ENCODE measurements at places on chromosomes 11 and 22. TPM values are rescaled to one million over a fixed set of nuclear protein-coding genes. Genes with fewer than 3 reads are reported as not detected.

The RGL4 gene
- total RNA-seq = 2.0 TPM

The NFAM1 gene
- 1.5 TPM for total RNA-seq

The ACR gene
- 0.80 TPM for total RNA-seq

DNA sequence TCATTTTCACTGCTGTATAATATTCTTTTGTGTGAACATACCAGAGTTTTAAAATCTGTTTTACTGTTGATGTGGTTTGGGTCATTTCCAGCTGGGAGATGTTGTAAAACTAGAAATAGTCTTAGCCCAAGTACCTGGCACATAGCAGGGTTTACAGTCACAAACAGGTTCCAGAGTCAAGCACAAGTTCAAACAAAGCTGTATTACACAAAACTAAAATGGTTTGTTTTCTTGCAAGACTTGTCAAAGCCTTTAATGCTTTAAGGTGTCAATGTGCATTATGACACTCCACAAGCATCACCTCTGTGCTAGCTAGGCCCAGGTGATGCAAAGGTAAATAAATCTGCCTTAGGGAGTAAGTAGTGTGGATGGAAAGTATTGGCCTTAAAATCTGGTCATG, 379.1 kb downstream of the MN1 start:
- H3K36me3 ChIP-seq = no peaks in the 10 kb centered on the region
- H3K27ac ChIP-seq = no peak overlapping the region
- peaks cover 8% of the 10 kb centered on the region for H3K4me1 ChIP-seq

DNA sequence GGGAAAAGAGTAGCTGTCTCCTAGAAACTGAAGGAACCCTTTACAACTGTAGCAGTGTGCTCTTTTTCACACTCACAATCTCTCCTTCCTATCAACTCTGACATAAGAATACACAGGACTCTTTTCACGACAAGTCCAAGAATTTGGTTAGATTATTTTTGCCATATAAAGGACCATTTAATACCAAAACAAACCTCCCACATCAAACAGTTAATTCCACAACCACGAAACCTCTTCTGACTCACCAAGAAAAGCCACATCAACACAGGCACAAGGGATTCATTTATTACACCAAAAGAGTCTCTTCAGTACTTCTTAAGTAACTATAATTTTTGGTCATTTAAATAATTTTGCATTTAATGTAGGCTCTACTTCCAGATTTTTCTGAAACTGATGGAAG, 222.6 kb upstream of the PITPNB start:
- no peak for DNase-seq
- H3K4me1 ChIP-seq = no peaks in the 10 kb centered on the region
- H3K4me3 ChIP-seq = no peak overlapping the region

- H3K36me3 ChIP-seq = no peaks in the 10 kb centered on the region
- H3K27ac ChIP-seq = no peak overlapping the region
- no peaks in the 10 kb centered on the region for H3K27me3 ChIP-seq
- DNase-seq = no peak
- peaks cover 6% of the 10 kb centered on the region for H3K4me1 ChIP-seq
These were observed 2.3 kb downstream of the MMP11 start for GRCh38 chr22:23774922-23775436.

- peak overlapping the region; percentile 61 for H3K4me3 ChIP-seq
- H3K36me3 ChIP-seq = no peaks in the 10 kb centered on the region
- no peak for DNase-seq
- peaks cover 9% of the 10 kb centered on the region for H3K4me1 ChIP-seq
- no peaks in the 10 kb centered on the region for H3K27me3 ChIP-seq
These were observed 86.6 kb upstream of the ARHGAP32 start for GRCh38 chr11:129278586-129279319.

- H3K4me1 ChIP-seq = no peaks in the 10 kb centered on the region
- no peaks in the 10 kb centered on the region for H3K27me3 ChIP-seq
- no peak overlapping the region for H3K4me3 ChIP-seq
- no peak overlapping the region for H3K27ac ChIP-seq
These were observed 77.1 kb upstream of the IGLL5 start for GRCh38 chr22:22810471-22810870.

GRCh38 chr11:129063118-129063517, 120.4 kb upstream of the TP53AIP1 start:
- H3K4me3 ChIP-seq = no peak overlapping the region
- H3K27me3 ChIP-seq = no peaks in the 10 kb centered on the region
- no peak overlapping the region for H3K27ac ChIP-seq
- no peaks in the 10 kb centered on the region for H3K4me1 ChIP-seq
- no peak for DNase-seq

- H3K27me3 ChIP-seq = no peaks in the 10 kb centered on the region
- no peak for DNase-seq
- no peak overlapping the region for H3K27ac ChIP-seq
These were observed 11.7 kb upstream of the CREB3L1 start for GRCh38 chr11:46265764-46266163.

DNA sequence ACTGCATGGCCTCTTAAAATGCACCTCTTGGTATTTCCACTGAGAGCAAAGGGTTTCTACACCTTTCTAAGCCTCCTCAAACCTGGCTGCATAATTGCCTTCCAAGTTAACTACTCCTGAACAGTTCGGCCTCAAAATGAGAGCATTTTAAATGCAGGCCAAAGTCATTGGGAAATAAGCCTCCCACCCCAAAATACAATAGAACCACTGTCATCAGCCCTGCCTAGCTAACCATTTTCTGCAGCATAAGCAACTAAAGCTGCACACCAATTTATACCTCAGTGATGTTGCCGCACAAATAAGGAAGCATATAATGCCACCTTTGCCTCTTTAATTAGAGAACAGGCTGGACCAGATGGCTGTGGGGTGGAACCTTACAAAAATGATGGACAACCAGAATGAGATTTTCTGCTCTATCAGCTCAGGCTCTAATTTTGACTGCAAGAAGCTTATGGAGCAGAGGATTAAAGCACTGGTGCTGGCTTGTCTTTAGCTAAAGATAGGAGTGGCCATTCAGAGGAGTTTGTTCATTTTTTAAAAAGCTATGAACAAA, 4.3 kb downstream of the TOB2 start:
- DNase-seq = no peak
- H3K27me3 ChIP-seq = no peaks in the 10 kb centered on the region
- no peaks in the 10 kb centered on the region for H3K4me1 ChIP-seq
- no peak overlapping the region for H3K27ac ChIP-seq
- H3K36me3 ChIP-seq = no peaks in the 10 kb centered on the region

DNA sequence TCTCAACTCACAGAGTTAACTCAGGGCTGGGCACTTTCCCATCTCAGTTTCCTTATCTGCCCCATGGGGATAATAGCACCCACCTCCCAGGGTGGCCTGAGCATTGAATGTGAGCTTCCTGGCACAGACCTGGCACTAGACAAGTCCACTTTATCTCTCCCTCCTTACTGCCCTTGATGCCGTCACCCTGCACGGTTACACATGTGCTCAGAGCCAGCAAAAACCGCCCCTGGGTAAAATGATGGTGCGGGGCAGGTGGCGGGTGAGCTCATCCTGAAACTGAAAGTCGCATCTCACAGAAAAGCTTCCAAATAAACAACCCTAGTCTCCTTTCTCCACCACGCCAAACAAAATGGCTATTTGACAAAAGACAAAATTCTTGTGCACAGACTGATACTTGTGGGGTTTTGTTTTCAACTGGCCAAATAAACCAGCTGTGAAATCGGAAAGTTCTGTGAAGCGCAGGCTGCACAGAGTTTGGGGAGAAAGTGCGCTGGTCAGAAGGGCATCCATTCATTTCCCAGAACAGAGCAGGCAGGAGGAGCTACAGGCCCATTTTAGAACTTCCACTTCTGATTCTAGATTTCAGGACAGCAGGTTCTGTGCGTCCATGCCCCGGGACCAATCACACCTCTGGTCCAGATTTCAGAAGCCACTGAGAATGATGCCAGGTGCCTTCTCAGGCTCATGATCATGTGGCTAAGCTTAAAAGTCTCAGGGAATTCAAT, 138.1 kb downstream of the SHANK2 start:
- no peaks in the 10 kb centered on the region for H3K4me1 ChIP-seq
- H3K27me3 ChIP-seq = no peaks in the 10 kb centered on the region
- no peak overlapping the region for H3K4me3 ChIP-seq
- H3K27ac ChIP-seq = no peak overlapping the region
- H3K36me3 ChIP-seq = no peaks in the 10 kb centered on the region

DNA sequence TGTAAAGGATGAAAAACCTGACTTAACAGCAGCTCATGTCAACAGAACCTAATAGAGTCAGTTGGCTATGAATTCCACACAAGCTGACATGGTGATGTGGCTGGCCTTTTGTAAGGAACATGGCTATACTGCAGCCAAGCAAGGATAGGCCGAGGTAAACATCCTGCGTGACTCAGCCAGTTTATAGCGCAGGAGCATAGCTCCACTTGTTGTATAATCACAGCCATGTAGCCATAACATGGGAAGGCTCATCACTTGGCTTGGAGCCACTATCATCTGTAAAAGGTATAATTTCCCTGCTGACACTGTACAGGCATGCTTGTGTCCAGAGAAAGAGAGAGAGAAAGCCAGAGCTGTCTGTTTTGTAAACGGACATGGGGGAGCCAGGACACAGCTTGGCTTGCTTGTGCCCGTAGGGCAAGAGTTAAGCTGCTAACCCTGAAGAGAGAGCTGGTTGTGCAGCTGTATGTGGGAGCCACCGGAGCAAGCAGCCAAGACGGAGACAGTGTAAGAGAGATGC, 104.4 kb upstream of the PLET1 start:
- no peaks in the 10 kb centered on the region for H3K4me1 ChIP-seq
- H3K27me3 ChIP-seq = no peaks in the 10 kb centered on the region
- peak overlapping the region; percentile 25 for H3K27ac ChIP-seq
- no peaks in the 10 kb centered on the region for H3K36me3 ChIP-seq
- H3K4me3 ChIP-seq = no peak overlapping the region

GRCh38 chr22:27799827-27800249, 1.7 kb downstream of the MN1 start:
- H3K4me1 ChIP-seq = peaks cover 5% of the 10 kb centered on the region
- H3K27me3 ChIP-seq = peaks cover 22% of the 10 kb centered on the region
- DNase-seq = no peak
- H3K27ac ChIP-seq = no peak overlapping the region
- peak overlapping the region; percentile 78 for H3K4me3 ChIP-seq
